ENCODE measurements at places on chromosomes 7 and 10.

- DNase-seq = no peak
These were observed 2.8 kb upstream of the OR6V1 start for GRCh38 chr7:143049362-143049761.

GRCh38 chr10:101671453-101671852, 23.5 kb downstream of the FBXW4 start:
- DNase-seq = no peak

GRCh38 chr10:84156768-84157167, 16.8 kb upstream of the GPR15LG start:
- DNase-seq = no peak

DNA sequence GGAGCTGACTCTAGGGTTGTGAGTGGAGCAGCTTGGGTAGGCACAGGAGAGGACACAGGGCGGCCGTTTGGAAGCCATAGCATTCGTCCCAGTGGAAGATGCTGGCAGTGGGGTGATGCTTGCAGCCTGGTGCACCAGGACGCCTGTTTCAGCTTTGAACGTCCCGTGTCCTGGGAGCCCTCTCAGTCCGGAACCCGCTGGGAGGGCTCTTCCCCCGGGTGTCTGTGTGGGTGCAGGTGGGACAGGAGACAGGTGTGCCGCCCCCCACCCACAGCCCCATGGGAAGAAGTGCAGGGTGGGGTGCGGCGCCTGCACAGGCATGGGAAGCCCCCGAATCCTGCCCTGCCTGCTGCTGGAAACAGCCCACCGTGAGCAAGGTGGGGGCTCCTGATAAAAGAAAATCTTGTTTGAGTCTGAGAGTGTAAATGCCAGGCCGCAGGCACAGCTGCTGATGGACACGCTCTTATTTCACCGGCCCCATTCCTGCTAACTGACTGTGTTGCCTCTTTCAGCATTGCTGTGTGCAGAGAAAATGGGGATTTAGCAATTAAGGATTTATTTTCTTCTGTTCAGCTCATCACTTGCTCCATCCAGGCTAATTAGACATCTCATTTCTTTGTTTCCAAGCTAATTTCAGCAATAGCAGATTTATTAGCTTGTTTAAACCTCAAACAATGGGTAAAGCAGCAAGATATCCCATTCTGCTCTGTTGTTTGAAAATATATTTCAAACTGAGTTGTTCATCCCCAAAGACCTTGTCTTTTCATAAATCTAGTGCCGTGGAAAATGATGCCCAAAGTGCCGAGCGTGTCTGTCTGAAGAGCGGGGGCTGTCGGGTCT, 54.9 kb upstream of the DPYSL4 start:
- DNase-seq = no peak

DNA sequence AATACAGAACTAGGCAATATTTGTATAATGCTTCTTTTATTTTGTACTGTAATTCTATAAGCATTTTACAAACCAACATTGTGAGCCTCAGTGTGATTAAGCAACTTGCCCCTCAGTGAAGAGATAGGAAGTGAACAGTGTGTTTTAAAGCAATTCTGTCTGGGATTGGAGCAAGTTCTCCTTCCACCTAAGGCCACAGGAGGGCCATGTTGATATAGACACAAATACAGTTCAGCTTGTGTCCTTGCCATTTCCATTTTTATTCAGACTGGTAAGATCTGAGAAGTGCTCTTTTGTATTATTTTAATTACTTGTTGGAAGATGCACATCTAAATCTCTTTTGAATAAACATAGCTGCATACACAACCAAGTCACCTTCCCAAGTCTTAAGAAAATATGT, 416.3 kb upstream of the COBL start:
- DNase-seq = no peak

DNA sequence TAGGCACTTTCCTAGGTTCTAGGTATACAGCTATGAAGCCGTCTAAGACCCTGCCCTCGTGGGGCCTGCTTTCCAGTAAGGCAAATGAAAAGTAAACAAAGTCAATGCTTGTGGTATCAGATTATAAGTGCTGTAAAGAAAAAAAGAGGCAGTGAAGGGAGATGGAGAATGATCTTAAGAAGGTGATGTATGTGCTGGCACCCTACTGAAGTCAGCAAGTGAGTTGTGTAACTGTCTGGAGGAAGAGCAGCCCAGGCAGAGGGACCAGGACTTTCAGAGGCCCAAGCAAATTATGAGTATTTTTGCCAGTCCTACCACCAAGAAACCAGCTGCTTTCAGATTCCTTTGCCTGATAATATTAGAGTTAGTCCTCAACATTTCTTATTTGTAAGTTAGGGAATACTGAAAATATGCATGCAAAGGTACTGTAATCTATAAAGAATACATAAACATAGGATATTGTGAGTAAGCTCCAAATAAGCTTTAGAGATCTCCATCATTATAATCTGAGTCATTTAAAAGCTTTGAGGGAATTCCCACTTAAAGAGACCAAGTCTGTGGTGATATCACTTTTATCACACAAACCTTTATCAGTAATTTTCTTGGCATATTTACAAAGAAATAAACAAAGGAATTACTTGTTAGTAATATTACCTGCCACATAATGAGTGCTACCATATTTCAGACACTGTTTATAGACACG, 329.2 kb upstream of the LRGUK start:
- no peak for DNase-seq

DNA sequence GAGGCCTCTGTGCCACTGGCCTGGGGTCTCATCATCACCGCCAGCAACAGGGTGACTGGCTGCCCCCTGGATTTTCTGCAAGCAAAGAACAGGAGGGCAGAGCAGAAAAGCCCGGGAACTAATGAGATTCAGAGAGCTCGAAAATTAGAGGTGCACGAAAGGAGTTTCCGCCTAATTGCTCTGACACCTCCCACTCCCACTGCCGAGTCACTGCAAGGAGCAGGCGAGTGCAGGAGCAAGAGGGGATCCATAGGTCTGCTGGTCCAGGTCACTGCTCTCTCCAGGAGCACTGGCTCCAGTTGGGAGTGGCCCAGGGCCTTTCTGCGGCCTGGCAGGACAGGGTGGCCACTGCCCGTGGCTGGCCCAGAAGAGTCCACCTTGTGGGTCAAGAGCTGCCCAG, 276.2 kb downstream of the KCNMA1 start:
- no peak for DNase-seq

GRCh38 chr10:16795410-16796073, 21.7 kb downstream of the RSU1 start:
- no peak for DNase-seq

- no peak for DNase-seq
These were observed at the start of gene CUZD1 for GRCh38 chr10:122845783-122846332. Gene CUZD1 (minus strand): TSS chr10:122845857. CDS start chr10:122845843, 14 bp downstream.

GRCh38 chr7:21538936-21539495, 3.8 kb upstream of the DNAH11 start:
- no peak for DNase-seq

DNA sequence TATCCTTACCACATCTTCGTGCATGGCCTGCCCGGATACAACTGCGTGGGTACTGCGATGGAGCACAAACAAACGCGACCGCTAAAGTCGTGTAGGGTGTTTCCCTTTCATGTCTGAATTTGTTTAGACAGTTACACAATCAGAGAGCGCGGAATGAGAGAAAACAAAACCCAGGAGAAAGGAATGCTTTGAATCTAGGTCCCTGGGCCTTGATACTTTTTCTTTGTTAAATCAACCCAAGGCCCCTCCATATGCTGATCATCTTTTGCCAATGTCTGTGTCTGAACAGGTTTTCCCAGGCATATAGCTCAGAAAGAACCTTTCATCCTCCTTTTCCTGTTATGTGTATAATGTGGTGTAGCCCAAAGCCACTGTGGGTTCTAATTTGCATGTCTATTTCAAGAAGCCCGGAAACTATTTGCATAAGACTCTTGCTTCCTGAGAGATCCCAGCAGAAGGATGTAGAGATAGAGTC, 145.8 kb downstream of the FRMD4A start:
- no peak for DNase-seq

GRCh38 chr10:48600645-48601505, 4.0 kb downstream of the ARHGAP22 start:
- no peak for DNase-seq

DNA sequence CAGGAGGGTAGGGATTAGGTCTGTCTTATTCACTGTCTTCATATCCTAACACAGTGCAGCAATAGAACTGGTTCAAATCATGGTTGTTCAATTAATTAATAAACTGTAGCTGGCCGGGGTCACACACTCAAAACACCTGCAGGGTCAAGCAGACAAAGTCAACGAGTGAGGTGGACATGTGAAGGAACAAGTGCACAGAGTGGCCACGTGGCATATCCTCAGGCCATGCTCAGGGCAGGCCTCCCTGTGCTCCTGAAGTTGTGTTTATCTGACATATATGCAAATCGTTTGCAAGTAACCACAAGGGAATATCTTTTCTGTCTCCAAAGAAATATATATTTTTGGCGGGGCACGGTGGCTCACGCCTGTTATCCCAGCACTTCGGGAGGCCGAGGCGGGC, 98.5 kb upstream of the ZMIZ1 start:
- DNase-seq = no peak

GRCh38 chr7:32256811-32257210, 186.6 kb upstream of the PDE1C start:
- no peak for DNase-seq

DNA sequence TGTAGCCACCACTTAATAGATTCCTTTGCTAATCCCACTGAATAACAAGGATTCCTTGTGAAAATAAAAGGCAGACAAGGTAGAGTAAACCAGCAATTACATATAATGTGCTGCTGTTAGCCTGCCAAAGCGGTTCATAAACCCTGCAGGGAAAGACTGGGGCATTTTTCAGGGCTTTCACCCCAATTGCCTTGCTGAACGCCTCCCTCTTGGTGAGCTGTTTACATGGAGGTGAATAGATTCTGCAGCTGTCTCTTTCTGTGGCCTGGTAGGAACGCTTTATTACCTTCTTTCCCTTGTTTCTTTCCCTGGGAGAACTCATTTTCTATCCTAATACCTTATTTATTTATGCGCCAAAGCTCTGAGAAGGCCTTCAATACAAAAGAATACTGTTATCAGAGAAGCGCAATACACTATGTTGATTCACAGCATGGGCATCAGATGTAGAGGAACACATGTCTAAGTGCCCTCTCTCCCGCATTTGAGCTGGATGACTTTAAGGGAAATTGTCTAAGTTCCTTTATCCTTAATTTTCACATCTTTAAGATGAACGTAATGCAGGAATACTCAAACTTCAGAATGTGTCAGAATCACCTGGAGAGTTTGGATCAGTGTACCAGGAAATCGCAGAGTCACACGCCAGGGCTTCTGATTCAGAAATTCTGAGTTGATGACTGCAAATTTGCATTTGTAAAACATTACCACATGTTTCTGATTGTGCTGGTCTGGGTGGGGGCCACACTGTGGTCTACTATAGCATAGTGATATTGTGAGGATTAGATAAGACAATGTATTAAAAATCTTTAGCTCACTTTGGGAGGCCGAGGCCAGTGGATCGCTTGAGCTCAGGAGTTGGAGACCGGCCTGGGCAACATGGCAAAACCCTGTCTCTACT, 1203.8 kb downstream of the SORCS3 start:
- DNase-seq = no peak

DNA sequence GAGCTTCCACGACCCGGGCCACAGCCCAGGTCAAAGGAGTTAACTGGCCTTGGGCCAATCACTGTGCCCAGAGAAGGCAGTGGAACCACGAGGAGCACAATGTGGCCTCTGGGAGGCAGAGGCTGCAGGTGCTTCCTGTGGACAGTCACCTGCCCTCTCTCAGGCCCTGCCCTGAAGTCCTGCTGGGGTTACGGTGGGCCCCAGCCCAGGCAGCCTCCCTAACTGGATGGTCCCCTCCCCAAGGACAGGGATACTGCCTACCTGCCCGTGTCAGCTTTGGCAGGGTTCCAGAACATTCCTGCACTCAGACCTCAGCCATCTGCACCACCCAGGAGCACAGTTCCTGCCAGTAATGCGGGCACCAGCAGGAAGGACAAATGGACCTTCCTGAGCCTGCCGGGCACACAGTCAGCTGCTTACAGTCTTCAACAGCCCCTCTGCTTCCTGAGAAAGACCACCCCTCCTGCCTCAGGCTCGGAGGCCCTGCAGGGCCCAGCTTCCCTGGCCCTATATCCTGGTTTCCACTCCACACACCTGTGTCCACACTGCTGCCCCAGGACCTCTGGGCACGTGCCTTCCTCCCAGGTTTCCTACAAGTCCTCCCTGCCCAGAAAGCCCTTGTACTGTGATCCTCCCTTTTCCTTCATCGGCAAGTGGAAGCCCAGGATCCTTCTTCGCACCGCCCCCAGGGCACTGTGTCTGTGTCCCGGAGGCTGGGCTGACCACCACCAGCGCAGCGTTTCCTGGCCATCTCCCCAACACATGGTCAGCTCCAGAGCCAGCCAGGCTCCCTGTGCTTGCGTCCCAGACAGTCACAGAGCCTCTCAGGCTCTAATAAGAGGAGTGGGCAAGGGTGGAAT, 23.3 kb downstream of the WDR86 start:
- DNase-seq = no peak

DNA sequence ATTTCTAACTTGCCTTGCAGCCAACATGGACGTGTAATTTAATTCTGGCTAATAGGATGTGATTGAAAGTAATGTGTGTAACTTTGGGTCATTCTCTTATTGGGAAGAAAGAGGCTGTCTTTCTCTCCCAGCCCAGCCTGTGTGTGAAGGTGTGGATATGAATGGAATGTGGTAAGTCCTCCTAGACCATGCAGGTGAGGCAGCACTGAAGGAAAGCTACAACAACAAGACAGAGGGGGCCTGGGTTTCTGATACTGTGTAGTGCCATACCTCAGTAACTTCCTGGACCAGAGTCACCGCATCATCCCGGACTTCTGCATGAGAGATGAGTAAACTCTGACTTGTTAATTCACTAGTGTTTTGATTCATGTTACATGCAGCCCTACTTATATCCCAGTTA, 237.0 kb downstream of the EXOC4 start:
- no peak for DNase-seq

DNA sequence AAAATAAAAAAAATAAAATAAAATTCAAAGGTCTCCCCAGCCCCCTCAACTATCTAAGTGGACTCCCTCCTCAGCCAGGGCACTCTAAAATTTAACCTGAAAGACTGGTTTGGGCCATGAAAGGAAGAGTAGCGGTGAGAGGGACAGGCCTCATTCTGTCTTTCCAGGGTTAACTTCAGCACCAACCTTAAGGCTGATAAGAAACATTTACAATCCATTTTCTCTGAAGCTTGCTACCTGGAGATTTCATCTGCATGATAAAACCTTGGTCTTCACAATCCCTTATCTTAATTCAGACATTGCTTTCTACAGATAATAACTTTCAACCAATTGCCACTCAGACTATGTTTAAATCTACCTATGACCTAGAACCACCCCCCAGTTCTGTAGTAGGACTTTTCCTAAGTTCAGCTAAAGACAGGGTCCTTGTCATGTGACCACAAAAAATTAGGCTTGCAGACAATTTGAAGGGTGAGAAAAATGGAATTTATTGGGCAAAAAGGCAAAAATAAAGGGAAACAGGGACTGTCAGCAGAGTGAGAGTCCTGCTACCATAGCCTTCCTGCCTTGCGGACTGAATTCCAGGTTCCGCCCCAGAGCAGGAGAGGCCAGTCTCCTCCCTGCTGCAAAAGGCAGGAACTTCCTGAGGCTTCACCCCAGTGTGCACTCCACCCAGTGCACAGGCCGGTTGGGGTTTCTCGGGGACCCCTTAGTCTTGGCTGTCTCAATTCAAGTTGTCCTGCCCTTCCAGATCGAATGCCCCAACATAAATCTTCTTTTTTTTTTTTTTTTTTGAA, 26.0 kb downstream of the AGK start:
- no peak for DNase-seq
